ENCODE measurements at places on chromosomes 1 and 21.
A peak's percentile ranks its signal among the peaks of the same experiment; 100 is the strongest.

DNA sequence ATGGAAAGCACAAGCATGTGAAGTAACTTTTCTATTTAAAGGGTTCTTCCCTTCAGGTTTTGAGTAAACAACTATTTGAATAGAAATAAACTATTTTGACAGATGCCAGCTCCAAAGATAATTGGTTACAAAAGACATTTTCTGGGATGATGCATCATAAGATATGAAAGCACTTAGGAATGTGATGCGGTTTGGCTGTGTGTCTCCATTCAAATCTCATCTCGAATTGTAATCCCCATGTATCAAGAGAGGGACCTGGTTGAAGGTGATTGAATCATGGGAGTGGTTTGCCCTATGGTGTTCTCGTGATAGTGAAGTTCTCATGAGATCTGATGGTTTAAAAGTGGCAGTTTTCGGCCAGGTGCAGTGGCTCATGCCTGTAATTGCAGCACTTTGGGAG lies 6.4 kb downstream of the DISP1 start:
- no peak for DNase-seq

- DNase-seq, result no peak
These were observed 29.2 kb upstream of the CD84 start for GRCh38 chr1:160608514-160608913.

- DNase-seq, result no peak
These were observed 36.6 kb downstream of the SORT1 start for GRCh38 chr1:109361069-109361468.

DNA sequence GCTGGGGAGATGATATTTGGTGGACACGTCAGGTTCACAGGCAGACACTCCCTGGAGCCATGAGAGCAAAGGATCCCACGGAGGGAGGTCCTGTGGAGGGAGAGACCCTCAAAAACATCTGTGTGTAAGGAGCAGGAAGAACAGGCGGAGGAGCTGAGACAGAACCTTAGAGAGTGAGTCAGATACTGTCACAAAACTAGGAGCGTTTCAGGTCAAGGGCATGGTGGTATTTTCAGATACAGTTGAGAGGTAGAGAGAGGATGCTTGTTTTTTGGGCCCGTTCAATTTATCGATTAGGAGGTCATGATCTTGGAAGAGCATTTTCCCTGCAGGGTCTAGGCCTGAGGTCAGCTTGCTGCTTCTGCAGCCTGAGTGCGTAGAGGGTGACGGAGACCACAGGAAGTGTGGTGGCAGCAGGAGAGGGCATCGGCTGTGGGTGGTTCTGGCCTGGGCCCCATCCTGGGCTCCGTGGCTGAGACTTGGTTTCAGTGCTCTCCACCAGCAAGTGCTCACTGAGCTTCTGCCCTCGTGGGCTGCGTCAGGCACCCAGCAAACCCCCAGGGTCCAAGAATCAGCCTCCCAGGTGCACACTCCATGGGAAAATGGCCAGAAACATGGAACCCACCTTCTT lies 39.9 kb downstream of the SPSB1 start:
- no peak for DNase-seq

- DNase-seq, result no peak
These were observed 189.4 kb upstream of the KCTD3 start for GRCh38 chr1:215377746-215378145.

DNA sequence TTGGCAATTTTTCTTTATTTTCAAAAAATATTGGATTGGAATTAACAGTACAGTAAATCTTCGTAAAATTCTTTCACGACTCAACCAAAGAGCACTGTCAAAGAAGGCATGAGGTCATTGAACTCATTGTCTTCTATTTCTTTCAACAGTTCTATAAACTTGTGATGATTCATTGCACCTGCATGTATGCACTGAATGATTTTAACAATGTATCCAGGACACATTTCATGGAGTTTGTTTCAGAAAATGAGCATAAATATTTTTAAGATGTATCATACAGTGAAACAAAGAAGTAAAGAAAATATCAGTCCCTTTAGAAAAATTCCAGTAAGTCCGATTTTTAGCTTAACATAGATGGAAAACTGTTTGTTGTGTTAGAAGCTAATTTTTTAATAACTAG lies 33.6 kb upstream of the CD34 start:
- DNase-seq, result no peak

DNA sequence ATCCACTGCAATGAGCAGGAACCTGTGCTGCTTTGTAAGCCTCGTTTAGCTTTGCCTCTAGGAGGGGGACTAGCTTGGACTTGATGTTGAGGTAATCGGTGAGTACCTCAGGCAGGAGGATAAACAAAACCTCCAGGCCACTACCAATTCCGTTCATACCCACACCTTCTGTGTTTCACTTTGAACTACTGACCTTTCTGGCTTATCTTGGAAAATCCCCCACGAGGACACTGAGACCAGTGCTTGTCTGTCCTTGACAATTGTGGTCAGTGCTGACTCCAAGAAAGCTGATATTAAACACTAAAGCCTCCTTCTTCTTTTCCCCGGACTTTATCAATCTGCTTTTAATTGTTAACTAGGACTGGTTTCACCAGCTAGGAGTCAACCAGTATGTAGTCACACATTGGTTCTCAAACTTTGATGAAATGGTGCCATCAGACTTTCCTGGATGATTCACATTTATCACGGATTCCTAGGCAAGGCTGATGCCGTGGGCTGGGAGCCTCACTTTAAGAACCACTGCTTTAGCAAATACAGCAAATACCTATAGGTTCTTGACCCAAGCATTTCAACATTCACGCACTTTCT lies 52.7 kb downstream of the TGFB2 start:
- no peak for DNase-seq

DNA sequence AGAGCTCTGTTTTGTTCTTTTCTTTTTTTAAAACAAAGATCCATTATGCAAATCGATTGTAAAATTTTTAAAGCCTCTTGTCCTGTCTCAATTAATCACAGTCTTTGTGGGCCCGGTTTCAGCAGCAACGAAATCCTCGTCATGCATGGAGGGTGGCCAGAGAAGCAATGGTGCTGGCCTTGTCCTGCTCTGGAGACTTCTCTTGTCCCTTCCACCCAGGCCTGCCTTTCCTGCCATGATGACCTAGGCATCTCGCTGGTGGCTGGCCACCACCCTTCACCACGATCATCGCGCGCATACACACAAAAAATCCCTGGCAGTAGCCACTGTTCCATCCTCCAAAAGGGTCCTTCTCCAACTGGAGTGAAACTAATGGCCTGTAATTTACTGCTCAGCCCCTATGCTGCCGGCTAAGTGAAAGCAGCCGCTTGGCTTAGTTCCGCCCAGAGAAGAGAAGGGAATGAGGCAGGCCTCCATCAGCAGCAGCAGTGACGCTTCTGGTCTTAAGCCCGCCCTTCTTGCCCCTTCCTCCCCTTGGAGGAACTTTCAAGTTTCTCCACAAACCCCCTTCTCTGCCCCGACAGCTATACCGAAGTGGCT lies 309.5 kb downstream of the NPHP4 start:
- DNase-seq, result no peak

GRCh38 chr1:225700889-225701465 lies 48.1 kb upstream of the ENAH start:
- no peak for DNase-seq

GRCh38 chr1:56541408-56541807 lies 38.0 kb downstream of the PLPP3 start:
- DNase-seq, result peak; percentile 90

DNA sequence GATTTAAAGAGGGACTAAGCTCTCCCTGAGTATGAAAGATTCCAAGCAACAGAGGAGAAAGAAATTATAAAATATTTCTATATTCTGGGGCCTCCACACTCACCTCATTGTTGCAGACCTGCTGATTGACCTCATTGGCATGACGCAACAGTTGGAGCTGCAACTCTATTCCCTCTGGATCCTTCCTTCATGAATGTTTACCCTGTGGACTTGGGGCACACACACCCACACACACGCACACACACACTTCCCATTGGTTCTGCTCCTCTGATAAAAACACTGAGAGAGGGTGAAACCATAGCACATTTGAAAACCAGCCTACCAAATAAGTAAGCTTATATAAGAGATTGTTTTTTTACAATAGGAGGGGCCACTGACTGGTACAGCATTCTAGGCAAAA lies 159.1 kb downstream of the BRINP2 start:
- no peak for DNase-seq

DNA sequence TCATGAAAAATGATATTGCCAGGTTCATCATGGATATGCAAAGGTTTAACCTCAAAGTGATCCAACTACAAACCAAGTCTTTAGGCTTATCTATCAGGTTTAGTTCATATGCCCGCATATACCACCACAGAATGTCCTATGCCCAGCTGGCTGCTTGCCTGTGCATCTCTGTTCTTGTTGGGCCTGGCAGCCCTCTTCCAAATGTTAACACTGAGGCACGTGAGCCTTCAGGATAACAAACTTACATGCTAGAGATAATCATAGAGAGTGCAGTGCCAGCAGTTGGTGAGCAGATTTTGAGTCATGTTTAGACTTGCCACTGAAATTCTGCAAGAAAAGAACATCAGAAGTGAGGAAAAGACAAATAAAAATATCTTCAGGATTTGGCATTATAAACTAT lies 607.9 kb upstream of the TMPRSS15 start:
- no peak for DNase-seq

DNA sequence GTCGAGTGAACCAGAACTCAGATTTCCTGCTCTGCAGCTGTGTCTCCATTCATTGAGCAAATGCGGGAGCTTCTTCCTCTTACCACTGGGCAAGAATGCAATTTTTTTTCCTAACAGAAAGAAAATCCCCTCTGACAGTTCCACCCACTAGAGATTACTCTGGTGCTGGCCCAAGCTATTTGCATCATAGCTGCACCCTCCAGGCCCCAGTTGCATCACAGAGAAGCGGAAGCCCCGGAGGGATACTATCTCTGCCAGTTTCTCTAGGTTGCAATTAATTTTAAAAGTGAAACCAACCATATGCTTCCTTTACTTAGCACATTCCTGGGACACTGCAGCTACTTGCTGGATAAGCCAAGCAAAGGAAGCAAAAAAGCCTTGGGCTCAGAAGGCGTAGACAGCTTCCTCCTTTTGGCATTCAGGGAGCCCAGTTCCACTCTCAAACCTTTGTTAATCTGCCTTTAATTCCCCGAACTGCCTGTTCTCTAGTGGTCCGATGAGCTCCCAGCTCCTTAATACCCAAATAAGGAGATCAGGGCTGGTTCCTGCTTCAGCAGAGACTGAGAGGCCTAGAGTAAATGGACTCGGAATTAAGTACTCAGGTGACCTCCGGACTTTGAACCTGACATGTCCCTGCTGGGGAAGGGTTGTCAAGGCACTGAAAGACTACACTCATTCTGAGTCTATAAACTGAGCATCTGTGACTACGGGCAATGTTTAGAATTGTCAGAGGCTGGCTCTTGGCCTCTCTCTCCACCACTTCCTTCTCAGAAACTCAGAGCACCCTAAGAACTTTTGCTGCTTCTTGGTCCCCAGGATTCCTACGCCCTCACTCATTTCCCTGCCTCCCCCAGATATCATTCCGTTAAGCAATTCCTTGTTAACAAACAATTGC lies 72.5 kb upstream of the TNFSF18 start:
- peak; percentile 62 for DNase-seq

- DNase-seq, result no peak
These were observed 105.5 kb upstream of the TARDBP start for GRCh38 chr1:10906866-10907519.

GRCh38 chr1:38997901-38998190 lies 6.8 kb downstream of the AKIRIN1 start:
- peak; percentile 45 for DNase-seq

DNA sequence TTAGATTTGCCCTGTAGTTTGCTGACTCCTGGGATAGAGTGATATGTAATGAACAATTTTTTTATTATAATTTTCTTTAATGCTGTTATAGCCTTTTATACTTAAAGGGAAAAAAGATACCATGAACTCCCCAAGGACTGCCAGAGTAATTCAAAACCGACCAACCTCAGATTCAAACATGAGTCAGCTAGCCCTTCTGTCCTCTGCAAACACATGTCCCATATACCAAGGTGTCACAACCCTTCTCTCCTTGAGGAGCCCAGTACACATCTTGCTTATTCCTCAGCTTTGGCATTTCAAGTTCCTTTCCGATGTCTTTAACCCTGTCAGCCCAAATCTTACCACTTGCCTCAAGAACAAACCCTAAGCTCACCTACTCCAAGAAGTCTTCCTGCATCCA lies 184.9 kb downstream of the KCNH1 start:
- no peak for DNase-seq

DNA sequence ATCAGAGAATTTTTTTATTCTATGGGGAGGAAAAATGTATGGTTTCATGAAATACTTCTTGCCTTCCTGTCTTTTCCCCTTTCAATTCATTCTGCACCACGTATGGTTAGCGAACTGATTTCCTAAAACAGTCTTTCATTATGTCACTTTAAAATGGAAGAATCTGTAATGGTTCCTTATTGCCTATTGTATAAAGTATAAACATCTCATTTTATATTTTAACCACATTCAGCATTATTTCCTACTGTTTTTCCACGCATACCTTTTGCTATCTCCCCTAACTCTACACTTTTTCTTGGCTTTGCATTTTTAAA lies 232.3 kb upstream of the B3GALT2 start:
- no peak for DNase-seq

GRCh38 chr1:112341986-112342385 lies 54.0 kb upstream of the CTTNBP2NL start:
- no peak for DNase-seq

DNA sequence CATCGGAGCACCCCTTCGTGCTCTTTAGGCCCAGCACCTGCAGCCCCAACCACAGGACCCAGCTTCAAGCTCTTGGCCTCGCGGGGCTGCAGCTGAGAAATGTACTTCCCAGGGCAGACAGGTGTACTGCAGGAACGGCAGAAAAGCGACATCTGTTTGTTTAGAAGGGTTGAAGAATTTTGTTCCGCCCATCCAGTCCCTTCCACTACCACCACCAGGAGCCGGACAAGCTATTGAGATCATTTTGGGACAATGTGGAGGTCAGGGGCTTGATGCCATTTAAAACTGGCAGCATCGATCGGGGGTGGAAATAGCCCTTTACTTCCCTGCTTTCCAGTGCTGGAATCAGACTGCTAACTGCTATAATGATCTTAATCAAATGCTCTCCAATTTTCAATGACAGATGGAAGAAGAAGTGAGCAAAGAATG lies 1.7 kb downstream of the SERTAD4 start:
- no peak for DNase-seq
